ENCODE measurements at places on chromosomes 7 and 10. TPM values are rescaled to one million over a fixed set of nuclear protein-coding genes. Genes with fewer than 3 reads are reported as not detected.

DNA sequence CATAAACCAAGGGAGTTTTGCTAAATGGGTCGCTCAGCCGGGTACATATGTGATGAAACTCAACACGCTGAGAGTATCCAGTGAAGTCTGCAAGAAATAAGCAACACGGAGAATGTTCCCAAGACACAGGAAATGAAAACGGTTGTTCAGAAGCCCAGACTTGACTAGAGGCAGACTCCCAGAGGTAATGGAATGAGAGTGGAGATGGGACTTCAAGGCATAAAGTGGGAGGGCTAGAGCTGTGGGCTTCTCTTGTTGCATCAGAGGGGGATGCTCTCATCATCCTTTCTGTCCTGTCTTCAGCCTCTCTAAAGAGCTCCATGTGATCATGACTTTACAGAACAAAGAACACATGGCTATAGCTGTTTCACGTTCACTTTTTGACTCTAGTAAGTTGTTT lies 88.3 kb downstream of the BAMBI start:
- no peak for DNase-seq

DNA sequence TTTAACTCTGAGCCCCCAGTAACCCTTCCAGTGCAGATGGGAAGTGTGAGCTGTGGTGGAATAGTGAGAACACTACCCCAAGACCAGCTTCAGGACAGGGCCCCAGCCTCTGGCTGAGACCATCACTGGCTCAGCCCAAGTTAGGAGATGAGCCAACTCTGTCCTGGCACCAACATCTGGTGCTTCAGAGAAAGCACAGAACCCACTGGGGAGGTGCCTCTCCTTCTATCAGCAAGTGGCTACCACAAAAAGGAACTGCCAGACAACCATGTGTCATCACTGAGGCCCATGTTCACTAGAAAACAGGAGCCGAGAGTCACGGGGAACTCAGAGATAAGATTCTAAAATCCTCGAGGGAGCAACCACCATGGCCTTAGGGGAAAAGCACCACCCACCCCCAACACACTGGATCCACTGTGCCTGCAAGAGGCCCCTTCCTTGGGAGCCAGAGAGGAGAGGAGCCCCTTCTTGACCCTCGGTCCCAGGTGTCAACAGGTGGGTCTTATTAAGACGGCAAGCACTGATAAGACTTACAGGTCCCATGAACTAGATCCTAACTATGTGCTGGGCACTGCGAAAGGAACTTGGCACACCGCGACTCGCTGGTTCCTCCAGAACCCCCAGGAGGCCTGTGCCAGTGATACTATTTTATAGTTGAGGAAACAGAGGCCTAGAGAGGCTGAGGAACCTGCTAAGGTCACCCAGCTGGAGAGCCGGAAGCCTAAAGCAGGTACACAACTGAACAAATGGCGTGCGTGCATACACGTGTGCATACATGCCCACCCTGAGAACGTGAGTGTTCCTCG lies 102.7 kb downstream of the FAM53B start:
- DNase-seq, result peak; percentile 49

GRCh38 chr10:71053169-71053895 lies 159.0 kb upstream of the UNC5B start:
- DNase-seq, result no peak

Gene ITGA8
- 2.2 TPM for total RNA-seq

- DNase-seq, result no peak
Observed at GRCh38 chr10:110993024-110993693, 73.8 kb downstream of the SHOC2 start.

- no peak for DNase-seq
Observed at GRCh38 chr10:129890170-129890569, 73.9 kb downstream of the EBF3 start.

- no peak for DNase-seq
Observed at GRCh38 chr10:6219494-6219836, 16.7 kb downstream of the PFKFB3 start.

DNA sequence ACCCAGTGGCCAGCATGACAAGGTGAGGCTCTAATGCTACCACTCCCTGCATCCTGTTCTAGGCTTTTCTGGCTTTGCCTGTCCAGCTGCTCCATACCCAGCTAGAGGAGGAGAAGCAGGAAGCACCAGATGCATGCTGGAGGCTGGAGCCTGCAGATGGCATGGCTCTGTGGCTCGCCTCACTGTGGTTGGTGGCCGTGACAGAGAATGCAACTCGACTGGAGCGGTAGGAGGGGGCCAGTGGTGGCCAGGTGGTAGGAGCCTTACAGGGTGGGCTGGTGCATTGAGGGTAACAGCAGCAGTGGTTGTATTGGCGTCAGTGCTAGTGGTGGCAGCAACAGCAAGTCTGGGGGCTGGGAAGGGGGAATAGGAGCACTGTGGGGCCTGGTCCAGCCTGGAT lies 128.6 kb downstream of the ZNF248 start:
- DNase-seq, result no peak

DNA sequence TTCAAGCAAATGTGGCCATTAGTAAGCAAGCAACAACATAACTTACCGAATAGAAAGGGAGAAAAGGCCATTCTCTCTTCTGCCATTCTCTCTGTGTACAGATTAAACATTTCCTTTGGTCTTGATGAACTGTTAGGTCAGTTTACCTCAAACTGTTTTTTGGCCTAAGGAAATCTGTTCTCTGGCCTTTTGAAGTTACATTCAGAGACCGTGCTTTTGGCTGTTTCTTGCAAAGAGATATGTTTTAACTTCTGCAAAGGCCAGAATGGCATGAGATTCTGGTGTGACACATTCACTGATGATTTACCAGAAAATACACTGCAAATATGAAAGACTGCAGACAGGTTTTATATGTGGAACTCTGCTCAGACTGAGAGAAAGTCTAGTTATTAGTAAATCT lies 22.2 kb downstream of the AHR start:
- DNase-seq, result no peak

DNA sequence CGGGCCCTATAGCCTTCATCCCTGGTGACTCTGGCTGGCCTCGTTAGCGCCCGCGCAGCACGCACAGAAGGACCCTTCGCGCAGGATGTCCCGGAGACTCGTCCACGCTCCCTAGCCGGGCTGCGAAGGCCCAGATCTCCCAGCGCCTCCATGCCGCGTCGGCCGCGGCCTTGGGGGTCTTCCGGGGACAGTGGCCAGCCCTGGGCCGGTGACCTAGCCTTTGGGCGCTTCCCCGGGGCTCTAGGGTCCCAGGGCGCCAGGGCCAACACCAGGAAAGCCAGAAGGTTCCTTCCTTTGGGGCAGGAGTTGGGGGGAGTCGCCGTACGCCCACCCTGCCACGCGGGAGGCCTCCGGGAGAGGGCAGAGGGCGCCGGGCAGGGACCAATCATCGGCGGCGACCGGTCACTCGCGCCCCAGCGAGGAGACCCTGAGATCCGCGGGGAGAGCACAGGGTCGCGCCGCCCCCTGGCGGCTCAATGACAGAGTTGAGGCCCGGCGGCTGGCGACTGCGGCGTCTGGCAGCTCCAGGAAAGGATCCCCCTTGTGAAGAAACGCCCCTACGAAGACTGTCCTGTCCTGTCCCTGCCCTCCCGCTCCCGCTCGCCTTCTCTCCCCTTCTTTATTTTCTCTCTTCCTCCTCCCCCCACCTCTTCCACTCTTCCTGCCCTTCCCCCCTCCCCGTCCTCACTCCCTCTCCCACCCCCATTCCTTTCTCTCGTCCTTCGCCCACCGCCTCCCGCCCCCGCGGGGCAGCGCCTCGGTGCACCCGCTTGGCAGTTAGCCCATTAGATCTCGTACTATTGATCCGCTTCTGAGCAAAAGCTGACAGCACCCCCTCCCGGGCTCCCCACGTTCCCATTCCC lies 62.3 kb upstream of the LBX1 start:
- DNase-seq, result peak; percentile 59

DNA sequence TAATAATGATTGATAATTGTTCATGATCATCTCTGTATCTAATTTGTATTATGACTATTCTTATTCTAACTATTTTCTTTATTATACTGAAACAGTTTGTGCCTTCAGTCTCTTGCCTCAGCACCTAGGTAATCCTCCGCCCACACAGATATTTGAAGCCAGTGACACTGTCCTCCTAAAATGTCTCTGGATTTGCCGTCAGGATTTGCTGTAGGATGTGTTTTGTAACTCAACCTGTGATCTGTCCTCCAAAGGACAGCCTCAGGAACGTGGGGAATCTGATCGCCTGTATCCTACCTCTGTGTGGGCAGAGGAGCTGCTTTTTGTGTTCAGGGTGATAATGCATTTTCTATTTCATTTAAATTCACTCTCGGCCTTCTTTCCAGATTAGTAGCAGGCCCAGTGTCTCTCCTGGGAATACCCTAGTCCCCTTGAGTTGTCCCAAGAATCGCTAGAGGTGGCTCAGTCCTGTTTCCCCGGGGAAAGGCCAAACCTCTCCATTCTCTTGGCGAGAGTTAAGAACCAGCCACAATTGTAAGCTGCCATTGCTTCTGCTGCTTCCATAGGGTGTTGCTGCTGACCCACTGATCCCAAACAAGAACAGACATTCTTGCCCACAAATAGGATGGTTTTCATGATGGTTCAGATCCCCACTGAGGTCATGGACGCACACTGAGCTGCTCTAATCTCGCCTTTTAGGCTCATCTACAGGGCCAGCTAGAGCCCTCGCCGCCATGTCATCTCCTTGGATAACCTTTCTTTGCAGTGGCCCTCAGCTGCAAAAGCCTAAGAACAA lies 136.2 kb upstream of the KCNMA1 start:
- no peak for DNase-seq

DNA sequence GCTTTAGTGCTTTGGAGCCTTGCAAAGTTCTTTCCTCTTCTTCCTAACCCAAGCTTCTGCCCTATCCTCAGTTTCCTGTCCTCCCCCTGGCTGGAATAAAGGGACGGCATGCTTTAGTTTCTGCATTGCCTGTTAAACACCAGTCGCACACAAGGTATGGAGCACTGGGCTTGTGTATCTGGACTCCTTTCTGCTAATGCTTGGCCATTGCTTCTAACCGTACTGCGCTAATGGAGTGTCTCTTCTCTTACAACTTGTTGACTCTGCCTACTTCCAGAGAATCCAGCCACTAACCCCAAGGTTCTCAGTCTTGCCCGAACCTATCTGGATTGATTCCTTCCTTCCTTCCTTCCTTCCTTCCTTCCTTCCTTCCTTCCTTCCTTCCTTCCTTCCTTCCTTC lies 120.6 kb downstream of the REEP3 start:
- no peak for DNase-seq

Gene UNCX
- total RNA-seq, result not detected

DNA sequence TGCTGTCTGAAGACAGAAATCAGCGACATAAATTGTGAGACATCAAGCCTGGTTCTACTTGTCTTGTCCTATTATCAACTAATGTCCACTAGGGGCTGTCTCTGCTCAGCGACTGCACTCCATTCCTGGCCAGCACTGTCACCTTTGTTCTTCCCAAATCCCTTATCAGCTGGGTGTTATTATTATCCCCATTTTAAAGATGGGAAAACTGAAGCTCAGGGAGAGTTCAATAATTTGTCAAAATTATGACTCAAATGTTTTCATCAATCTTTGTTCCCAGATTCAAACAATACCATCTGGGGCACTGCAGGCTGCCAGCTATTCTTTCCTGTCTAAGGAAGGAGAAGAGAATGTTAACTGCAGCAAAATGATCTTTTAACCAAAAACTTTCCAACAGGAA lies 431.6 kb upstream of the NFE2L3 start:
- DNase-seq, result no peak

DNA sequence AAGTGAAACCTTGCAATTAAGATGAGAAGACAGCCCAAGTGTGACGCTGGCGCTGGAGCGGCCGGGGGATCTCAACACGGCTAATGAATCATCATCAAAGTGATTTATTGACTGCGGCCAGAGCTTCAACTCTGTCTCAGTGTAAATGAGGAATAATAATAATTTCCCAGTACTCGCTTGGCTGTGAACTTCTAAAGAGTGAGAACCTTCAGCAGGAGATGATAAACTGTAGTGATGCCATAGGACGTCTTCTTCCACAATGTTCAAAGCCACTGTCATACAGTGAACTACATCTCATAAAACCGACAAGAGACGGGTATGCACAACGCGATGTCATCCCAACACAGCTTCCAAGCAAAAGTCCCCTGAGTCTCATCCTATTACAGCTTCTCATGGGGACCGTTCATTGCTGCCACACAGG lies 123.6 kb upstream of the NOBOX start:
- DNase-seq, result no peak

DNA sequence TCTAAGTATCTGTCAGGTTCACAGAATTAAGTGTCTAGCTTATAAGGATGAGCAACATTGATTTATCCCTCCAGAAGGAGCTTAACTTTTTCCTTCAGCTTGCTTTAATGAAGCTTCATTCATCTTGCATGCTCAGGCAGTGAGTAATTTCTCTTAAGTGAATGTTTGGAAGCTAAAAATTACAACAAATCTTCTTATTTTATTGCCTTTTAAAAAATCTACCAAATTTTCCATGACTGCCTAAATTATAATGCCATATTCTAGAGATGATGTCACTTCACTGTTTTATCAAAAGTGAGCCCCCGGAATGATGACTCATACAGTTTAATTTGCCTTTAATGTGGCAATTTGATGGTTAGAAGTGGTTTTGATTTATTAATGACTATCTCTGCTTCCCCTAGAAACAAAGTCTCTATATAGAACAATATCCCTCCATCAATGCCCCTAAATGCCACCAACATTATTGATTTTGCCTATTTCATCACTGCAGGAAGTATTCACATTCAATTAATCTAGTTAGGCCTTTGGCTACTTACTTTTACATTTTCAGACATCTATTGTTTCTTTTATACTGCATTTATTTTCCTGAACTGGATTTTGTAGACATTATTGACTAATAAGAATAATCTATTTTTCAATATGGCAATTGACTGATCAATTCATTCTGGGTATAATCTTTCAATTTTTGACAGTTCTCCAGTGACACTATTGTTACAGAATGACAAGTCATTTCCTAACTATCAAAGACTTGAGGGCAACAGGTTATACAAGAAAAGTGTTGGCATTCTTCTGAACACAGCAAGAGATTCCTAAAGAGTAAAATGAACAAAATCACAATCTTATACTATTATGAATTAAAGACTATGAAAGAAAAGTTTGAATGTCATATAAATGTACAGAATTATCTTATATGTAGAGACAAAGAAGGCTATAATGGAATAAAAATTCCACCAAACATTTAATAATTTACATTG lies 139.3 kb upstream of the ODAD2 start:
- DNase-seq, result no peak

DNA sequence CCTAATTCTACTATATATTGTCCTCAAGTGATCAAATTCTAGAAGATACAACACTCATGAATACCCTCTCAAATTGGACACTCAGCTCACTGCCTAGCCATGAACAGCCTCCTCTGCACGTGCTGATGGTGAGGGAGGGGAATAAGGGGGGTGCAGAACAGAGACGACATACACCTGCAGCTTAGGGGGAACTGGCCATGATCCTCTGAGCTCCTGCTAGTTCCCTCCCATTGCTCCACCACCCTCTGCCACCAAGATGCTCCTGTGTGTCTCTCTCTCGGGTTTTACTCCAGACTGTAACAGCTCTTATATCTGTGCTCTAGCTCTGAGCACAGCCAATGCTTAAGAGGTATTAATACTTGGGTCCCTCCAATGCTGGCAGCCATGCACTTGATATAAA lies 70.7 kb downstream of the VOPP1 start:
- no peak for DNase-seq

GRCh38 chr7:47258798-47259197 lies 323.1 kb downstream of the TNS3 start:
- DNase-seq, result no peak

Gene FEZF1
- total RNA-seq, result not detected

All from heart right ventricle (tissue), 16 donors.